ENCODE measurements at places on chromosomes 4 and X. TPM values are rescaled to one million over a fixed set of nuclear protein-coding genes. Genes with fewer than 3 reads are reported as not detected.

- peak; percentile 3 for DNase-seq
Observed at GRCh38 chr4:47287735-47288134, 175.8 kb downstream of the COMMD8 start.

DNA sequence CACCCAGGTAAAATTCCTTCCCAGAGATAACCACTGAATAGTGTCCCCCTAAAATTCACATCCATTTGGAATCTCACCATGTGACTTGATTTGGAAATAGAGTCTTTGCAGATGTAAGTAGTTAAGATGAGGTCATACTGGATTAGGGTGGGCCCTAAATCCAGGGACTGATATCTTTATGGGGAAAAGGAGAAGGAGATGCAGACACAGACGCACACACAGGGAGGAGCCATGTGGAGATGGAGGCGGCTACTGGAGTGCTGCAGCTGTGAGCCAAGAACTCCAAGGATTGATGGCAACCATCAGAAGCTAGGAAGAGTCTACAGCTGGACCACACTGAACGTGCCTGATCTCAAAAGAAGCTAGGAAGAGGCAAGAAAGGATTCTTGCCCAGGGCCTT is 96.6 kb upstream of the SRD5A3 start:
- DNase-seq = no peak

DNA sequence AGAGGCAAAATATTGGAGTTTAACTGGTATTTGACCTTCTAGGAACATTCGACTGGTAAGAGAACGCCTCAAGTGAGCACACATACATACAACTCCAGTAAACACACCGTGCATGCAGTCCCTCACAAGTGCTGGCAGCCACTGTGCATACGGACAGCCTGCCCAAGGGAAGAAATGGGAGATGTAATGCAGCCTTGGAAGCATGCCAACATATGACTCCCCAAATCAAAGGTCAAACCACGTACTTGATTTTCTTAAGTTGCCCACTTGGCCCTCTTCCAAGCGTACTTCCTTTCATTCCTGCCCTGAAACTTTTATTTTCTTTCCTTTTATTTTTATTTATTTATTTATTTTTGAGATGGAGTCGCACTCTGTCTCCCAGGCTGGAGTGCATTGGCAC is 206.6 kb downstream of the SPRY1 start:
- no peak for DNase-seq

DNA sequence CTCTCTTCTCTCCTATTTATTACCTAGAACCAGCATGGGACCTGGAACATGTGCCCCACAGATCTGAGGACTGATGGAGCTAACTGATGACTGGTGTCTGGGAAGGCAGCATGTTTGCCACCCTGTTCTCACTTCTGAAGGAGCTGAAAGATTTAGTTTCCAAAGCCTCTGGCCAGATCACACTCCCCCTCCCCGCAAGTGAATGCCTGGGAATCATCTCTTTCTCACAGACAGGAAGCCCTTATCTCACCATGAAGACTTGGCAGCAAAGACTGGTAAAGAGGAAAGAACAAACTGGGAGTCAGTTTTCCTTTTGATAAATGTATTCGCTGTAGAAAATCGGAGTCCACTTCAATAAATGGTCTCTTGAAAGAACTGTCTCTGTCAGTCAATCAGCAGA is 21.0 kb upstream of the PCYT1B start:
- DNase-seq = no peak

Gene USP38
- 31.2 TPM for total RNA-seq

Gene NAA11
- not detected for total RNA-seq

Data from activated T-cell treated with anti-CD3 and anti-CD28 coated beads, Interleukin-2, amount 50 U/mL, for 72 hours (primary cell).